ENCODE measurements at places on chromosomes 7 and 10.

- DNase-seq: no peak
Measured at GRCh38 chr7:70779321-70779720, 352.6 kb upstream of the GALNT17 start.

GRCh38 chr10:91879515-91880170, 29.6 kb downstream of the FGFBP3 start:
- DNase-seq: no peak

GRCh38 chr7:106065575-106066500, 46.3 kb downstream of the SYPL1 start:
- no peak for DNase-seq

GRCh38 chr7:134312717-134313116, 4.0 kb downstream of the SLC35B4 start:
- DNase-seq: no peak

DNA sequence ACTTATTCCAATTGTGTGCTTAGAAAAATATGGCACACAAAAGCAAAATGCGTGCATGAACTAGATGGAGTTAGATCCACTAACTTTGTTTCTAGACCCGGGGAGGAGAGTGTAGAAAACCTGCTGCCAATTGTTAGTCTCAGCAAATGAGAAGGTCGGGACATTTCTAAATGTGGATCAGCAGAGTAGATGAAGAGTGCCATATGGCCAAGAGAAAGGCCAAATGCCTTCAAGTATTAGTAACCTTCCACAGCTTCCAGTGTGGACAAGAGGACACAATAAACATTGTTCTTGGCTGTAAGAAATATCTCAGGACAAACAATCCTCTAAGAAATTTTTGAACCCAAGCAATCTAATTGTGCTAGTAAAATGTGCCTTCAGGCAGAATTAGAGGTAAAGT, 690.3 kb downstream of the REEP3 start:
- no peak for DNase-seq

- no peak for DNase-seq
Measured at GRCh38 chr10:61487506-61487905, 34.3 kb upstream of the TMEM26 start.

DNA sequence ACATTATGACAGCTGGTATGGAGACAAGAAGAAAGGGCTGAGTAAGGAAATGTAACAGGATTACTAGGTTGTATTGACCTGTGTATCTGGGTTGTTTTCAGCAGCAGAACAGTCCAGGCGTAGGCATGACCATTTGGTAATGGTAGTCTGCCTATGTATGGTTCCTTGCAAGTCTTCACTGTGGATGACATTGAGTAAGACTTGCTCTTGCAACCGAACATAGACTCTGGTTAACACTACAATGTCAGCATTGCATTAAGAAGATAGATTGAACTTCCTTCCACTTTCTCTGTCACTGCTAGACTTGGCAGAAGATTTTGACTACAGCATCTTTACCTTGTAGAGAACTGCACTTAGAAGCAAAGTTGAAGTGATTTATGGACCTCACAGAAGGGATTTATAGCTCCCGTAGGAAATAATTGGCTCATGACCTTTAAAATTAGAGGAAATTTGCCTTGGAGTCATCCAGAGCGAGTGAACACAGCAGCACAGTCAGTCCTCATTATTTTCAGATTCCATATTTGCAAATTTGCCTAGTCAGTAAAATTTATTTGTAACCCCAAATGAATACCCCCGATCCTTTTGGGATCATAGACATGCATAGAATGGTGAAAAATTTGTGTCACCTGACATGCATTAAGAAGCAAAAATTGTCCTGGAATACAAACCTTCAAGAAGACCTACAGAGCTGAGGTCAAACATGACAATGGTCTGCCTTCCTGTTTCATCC, 79.6 kb upstream of the STRIP2 start:
- no peak for DNase-seq

DNA sequence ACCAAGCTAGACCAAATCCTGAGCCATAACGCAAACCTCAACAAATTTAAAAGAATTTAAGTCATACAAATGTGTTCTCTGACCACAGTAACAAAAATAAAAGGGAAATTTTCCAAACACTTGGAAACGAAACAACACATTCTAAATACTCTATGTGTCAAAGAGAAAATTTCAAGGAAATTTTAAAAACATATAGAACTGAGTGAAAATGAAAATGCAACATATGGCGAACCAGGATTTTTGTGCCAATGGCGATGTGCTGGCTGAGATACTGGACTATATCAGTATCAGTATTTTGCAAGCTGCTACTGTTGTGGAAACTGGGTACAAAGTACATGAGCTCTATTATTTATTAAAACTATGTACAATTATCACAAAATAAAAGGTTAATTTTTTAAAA, 34.1 kb downstream of the KNDC1 start:
- no peak for DNase-seq

DNA sequence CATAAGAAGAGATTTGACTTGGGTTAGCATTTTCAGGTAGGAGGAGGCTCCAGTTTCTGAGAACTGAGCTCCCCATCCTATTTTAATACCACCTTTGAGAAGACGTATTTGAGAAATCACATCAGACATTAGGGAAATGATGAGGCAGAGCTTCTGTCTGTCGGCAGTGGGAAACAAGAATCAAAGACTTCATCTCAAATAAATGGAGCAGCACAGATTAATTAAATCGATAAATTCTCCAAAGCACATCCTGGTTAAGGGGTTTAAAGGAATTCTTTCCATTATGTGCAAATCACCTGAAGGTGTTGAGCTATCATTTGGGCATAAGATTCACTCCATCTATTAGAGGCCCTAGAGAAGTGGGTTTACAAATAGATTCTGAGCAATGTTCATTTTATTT, 7.6 kb downstream of the ADARB2 start:
- no peak for DNase-seq

- DNase-seq: no peak
Measured at GRCh38 chr7:99748846-99749579, 14.0 kb upstream of the CYP3A7 start.

DNA sequence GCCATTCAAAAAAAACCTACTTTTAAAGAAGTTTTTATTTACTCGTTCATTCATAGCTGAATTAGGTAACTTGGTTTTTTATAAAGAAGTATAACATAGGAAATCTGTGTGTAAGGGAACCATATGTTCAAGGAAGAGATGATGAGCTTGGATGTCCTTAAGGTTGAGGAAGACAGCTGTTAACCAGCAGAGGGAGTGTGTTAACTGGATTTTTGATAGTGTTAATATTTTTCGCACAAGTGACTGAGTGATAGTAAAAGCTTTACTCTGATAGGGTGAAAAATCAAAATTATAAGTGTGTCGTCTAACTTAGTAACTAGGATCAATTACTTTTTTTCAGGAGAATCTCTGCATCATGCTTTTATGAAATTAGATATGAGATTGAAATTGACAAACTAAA, 134.7 kb downstream of the ARL5B start:
- no peak for DNase-seq

DNA sequence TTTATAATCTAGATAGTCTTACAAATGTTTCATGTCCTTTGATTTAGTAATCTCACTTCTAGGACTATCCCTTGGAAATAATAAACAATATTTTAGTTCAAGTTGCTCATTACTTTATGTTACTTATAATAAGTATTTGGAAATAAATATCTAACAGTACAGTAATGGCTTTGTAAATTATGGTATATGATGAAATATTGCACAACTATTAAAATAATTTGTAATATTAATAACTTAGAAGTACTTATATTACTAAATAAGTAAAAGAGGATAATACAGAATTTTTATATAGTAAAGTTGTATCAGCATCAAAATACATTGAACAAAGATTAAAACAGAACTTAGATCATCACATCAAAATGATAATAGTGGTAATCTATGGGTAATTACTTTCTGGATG, 41.1 kb downstream of the SP4 start:
- no peak for DNase-seq

GRCh38 chr7:13476881-13477444, 512.5 kb downstream of the ETV1 start:
- no peak for DNase-seq

GRCh38 chr10:87589645-87590051, 70.0 kb upstream of the PAPSS2 start:
- DNase-seq: no peak

- no peak for DNase-seq
Measured at GRCh38 chr7:150975536-150976319, 2.4 kb downstream of the KCNH2 start.

DNA sequence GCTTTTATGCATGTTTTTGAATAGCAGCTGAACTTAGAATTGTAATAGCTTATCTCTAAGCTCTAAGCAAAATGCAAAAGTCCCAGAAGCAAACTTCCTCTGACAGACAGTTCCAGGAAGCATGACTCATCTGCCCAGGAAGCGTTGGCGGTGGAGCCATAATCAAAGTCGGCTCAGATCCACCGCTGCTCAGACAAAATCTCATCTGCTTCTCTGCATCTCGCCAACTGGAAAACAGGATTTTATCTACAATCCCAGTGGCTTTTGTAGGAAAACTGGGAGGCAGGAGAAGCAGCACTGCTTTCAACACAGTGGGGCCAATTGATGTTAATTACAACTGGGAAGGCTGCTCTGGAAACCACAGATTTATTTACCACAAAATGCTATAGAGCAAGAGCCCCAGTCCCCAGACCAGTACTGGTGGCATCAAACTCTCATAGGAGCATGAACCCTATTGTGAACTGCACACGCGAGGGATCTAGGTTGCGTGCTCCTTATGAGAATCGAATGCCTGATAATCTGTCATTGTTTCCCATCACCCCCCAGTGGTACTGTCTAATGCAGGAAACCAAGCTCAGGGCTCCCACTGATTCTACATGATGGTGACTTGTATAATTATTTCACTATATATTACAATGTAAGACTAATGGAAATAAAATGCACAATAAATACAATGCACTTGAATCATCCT, 99.9 kb downstream of the CUBN start:
- DNase-seq: peak; percentile 90

DNA sequence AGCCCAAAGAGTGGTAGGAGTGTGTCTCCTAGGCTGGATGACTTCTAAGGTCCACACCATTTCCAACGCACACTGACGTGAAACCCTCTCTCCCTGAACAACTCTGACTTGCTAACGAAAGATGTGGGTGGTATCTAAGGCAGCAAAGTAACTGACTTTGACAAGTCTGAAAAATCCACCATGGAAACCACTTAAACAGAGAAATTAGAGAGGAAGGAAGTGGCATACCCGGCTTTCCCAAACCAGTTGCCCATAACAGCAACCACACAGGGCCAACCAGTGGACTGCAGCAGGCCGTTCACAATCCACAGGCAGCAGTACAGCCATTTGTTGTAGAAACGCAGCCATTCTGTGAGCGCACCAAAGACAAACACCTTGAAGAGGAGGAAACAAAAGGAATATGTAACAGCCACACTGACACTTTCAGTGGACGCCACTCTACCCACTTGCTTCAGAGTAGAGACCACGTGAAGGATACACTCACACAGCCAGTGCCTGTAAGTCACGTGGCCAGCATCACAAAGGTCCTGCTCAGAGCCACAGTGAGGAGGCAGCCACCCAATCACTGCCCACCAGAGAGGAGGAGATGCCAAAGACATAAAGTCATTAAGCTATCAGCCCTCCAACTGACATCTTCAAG, 39.8 kb downstream of the SLC37A3 start:
- peak; percentile 21 for DNase-seq

- no peak for DNase-seq
Measured at GRCh38 chr10:133419211-133419950, 5.0 kb downstream of the SPRN start.

DNA sequence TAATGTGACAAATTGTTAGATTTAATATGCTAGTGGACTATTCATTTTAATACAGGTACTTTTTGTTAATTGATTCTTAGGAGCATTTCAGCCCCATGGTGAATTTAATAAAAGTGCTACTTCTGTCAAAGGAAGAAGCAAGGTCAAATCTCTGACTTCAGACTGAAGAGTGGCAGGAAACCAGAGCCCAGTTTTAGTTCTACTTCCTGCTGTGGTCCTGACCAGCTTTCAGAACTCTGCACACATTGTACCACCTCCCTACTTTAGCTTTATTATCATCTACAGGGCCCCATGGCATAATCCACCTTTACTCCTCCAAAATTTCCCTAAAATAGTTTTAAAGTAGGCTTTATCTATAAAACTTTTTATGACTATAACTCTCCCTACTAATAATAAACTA, 33.7 kb downstream of the CTTNBP2 start:
- DNase-seq: no peak

- DNase-seq: no peak
Measured at GRCh38 chr10:60105295-60105695, 198.9 kb upstream of the CCDC6 start.

- no peak for DNase-seq
Measured at GRCh38 chr10:60677531-60678129, 100.6 kb upstream of the CDK1 start.

DNA sequence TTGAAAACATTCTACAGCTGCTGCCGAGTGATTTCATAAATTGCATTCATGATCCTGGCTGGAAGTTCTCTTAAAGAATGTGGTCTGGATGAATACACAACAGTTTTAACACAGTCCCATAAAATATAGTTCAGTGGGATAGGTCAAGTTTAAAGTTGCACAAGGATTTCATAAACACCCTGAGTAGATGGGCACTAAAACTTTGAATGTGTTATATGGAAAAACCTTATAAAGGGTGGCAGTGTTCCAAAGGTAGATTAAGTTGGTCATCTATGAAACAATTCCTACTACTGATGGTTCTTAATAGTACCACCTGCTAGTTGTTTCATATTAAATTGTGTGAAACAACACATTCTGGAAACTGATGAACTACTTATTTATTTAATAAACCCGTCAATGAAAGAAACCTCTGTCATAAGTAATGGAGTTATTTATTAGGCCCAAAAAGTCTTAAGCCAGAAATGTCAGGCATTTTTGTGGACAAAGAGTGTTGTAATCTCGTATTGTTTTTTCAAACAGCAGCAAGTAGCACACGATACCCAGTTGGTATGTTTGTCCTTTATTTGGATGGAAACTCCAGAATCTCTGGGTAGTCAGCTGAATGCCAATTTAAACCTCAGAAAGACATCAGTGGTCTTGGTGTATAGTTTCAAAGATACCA, 14.3 kb upstream of the RPA3 start:
- no peak for DNase-seq

DNA sequence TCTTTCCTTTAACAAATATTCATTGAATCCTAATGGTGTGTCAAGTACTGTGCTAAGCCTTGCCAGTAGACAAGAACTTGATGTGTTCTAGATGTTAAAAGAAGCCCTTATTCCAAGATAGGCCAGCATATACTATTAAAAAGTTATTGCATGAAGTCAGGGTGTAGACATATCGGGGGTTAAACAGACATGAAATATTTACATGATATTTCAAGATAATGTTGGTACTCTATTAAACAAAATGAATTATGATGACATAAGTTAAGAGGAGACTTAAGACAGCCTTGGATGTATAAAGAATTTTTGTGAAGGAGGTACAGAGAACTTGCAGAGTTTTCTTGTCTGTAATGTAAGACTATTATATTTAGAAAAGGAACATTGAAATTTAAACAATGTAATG, 44.8 kb downstream of the HDAC9 start:
- no peak for DNase-seq

DNA sequence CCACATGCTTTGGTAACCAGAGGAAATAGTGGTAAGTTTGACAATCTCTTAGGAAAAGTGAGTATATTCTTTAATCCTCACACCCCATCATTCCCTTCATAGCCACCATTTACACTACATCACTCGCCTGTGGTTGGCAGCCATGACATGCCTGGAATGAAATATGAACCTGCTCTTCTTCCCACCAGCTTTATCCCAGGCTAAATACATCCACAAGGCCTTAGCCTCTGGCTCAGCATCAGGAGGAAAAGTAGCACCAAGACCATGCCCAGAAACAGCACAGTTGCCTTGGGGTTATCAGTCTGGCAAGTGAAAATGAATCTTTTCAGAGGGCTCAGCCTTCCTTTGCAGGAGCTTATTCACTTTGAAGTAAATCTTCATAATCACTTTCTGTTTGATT, 40.3 kb downstream of the SGCE start:
- DNase-seq: no peak

GRCh38 chr10:100014071-100014762, 4.5 kb upstream of the DNMBP start:
- DNase-seq: no peak
